Caco-2 (cell line): ENCODE measurements at places on chromosomes 3 and 15. TPM values are rescaled to one million over a fixed set of nuclear protein-coding genes. Genes with fewer than 3 reads are reported as not detected.

The GREM1 gene
- total RNA-seq = 0.54 and 0.93 TPM in 2 replicates

The RPP25 gene
- total RNA-seq = 30.1 and 35.3 TPM in 2 replicates

The NBEAL2 gene
- total RNA-seq = 62.4 and 76.9 TPM in 2 replicates

DNA sequence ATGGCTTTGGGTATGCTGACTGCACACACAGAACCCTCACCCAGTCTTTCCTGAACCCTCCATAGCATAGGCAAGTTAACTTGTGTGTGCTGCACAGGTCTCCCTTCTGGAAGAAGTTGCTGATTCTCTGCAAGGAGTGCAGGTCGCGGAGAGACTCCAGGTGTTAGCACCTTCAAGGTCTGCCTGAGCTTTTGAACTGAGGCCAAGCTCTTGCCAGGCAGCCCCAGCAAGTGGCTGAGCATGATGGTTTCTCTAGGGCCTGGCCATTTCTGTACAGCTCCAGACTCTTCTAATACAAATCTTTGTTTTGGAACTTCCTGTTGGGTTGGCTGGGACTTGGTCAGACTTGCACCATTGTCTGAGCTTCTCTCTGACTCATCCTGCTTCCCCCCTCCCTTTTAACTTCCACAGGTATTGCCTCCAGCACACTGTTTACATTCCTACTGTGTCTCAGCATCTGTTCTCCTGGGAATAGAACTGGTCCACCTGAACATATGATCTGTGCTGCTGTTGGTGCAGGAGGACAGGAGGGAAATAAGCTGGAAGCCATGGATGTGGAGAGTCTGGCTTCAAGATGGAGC is 53.3 kb downstream of the KY start:
- H3K4me1 ChIP-seq = no peaks in the 10 kb centered on the region
- no peaks in the 10 kb centered on the region for H3K27me3 ChIP-seq
- H3K36me3 ChIP-seq = no peaks in the 10 kb centered on the region
- no peak for DNase-seq
- no peak overlapping the region for H3K27ac ChIP-seq

The GPX1 gene
- 197 and 201 TPM in 2 replicates for total RNA-seq

The EAF1 gene
- 33.0 and 33.5 TPM in 2 replicates for total RNA-seq

GRCh38 chr15:49620658-49621368 is at the start of the genes DTWD1 and FAM227B:
DTWD1 (plus strand) TSS chr15:49621048; CDS start chr15:49625168, 4,120 bp downstream.
FAM227B (minus strand) TSS chr15:49620818; CDS start chr15:49615171, 5,647 bp downstream.
- peaks cover 4% of the 10 kb centered on the region for H3K4me1 ChIP-seq
- no peaks in the 10 kb centered on the region for H3K27me3 ChIP-seq
- peak within 1 kb of the TSS; percentile 96 for H3K27ac ChIP-seq
- no peaks in the 10 kb centered on the region; the same call in 1 of the 2 replicates for H3K36me3 ChIP-seq

GRCh38 chr3:157477441-157477840 is 25.8 kb downstream of the VEPH1 start:
- no peaks in the 10 kb centered on the region for H3K27me3 ChIP-seq
- H3K36me3 ChIP-seq = no peaks in the 10 kb centered on the region
- H3K4me1 ChIP-seq = no peaks in the 10 kb centered on the region

DNA sequence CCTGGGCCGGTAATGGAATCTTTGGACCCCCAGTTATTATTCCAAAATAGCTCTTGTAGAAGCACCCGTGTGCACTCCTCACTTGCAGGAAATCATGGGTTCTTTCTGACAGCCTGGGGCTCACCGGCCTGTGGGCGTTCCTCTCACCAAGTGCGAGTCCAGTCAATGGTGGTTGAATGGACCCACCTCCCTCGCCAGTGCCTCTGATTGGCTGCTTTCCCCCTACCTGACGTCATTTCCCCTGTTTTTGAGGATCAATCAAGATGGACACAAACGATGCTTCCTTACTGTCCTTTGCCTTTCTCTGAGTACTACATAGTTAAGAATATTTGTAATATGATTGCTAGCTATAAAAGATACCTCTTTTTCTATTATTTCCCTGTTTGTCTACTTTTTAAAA is 18.1 kb downstream of the MOBP start:
- DNase-seq = no peak
- H3K27ac ChIP-seq = no peak overlapping the region
- no peaks in the 10 kb centered on the region for H3K27me3 ChIP-seq
- H3K36me3 ChIP-seq = no peaks in the 10 kb centered on the region
- H3K4me1 ChIP-seq = no peaks in the 10 kb centered on the region

DNA sequence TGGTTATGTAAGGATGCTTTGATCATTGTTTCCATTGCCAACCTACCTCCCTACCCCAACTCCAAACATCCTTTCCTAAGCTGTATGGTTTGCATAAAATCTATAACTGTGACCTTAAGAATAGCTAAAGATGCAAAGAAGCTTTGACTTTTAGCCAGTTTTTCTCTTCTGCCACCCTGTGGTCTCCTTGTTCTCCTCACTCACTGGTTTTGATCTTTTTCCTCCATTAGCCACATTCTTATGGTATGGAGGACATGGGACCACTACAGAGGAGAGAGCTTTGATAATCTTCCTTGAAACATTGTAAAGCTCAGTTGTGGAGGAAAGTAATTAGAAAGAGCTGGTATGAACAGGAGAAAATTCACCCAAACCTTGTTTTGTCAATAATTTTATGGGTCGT is 115.9 kb downstream of the NEK11 start:
- no peaks in the 10 kb centered on the region for H3K4me1 ChIP-seq
- H3K36me3 ChIP-seq = no peaks in the 10 kb centered on the region
- H3K27me3 ChIP-seq = no peaks in the 10 kb centered on the region
- H3K27ac ChIP-seq = no peak overlapping the region
- no peak for DNase-seq

DNA sequence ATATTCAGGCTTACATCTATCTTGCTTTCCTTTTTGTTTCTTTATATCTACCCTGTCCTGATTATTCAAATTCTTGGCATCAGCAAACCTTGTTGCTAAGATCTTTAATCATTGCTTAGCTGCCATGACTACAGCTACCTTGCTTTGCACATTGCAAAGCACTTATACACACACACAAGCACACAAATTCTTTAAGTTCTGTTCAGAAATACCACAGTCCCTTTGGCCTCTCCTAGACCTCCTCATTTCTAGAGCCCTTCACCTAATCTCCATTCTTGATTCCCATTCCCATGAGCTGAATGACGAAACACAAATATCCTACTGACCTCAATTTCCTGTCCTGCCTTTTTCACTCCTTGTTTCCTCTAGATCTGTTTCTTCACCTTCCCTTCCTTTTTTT is 409.6 kb downstream of the UNC13C start:
- no peak for DNase-seq
- H3K4me1 ChIP-seq = peaks cover 17% of the 10 kb centered on the region
- H3K27ac ChIP-seq = no peak overlapping the region
- no peaks in the 10 kb centered on the region for H3K27me3 ChIP-seq
- no peaks in the 10 kb centered on the region for H3K36me3 ChIP-seq
- H3K4me3 ChIP-seq = no peak overlapping the region

DNA sequence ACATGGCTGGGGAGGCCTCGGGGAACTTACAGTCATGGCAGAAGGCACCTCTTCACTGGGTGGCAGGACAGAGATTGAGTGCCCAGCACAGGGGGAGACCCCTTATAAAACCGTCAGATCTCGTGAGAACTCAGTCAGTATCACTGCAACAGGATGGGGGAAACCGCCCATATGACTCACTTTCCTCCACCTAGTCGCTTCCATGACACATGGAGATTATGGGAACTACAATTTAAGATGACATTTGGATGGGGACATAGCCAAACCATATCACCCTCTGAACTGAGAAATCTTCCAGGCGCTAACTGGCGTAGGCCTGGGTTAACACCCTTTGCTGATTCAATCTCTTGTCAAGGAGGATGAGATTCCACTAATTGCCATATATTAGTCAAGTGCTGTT is 392.3 kb downstream of the FEZF2 start:
- H3K27me3 ChIP-seq = no peaks in the 10 kb centered on the region
- no peak overlapping the region for H3K27ac ChIP-seq
- H3K4me1 ChIP-seq = no peaks in the 10 kb centered on the region
- no peaks in the 10 kb centered on the region for H3K36me3 ChIP-seq
- no peak overlapping the region for H3K4me3 ChIP-seq

The HIGD2B gene
- not detected in 2 replicates for total RNA-seq

- no peaks in the 10 kb centered on the region for H3K36me3 ChIP-seq
- H3K27ac ChIP-seq = no peak overlapping the region
- no peak for DNase-seq
- no peaks in the 10 kb centered on the region for H3K27me3 ChIP-seq
Observed at GRCh38 chr15:68405378-68406250, 26.3 kb downstream of the ITGA11 start.

The NOX5 gene
- total RNA-seq = 0.05 TPM in 1 of 2 replicates, not detected in the other

DNA sequence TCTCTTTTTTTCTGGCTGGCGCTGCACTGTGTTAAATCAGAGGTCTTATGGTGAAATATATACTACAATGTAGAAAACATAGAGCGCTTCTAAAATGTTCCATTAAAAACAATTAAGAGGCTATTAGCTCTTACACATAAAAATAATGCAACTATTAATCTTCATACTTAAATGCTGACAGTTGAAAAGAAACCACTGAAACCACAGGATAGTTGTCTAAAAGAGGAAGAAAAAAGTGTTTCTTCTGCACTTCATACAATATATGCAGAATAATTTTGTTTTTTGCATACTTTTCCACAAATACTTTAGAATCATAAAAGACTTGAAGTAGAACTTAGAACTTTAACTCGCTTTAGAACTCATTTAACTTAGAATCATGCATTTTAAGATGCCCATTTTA is 170.5 kb downstream of the PYDC2 start:
- H3K36me3 ChIP-seq = no peaks in the 10 kb centered on the region
- H3K27ac ChIP-seq = no peak overlapping the region
- no peak overlapping the region for H3K4me3 ChIP-seq

DNA sequence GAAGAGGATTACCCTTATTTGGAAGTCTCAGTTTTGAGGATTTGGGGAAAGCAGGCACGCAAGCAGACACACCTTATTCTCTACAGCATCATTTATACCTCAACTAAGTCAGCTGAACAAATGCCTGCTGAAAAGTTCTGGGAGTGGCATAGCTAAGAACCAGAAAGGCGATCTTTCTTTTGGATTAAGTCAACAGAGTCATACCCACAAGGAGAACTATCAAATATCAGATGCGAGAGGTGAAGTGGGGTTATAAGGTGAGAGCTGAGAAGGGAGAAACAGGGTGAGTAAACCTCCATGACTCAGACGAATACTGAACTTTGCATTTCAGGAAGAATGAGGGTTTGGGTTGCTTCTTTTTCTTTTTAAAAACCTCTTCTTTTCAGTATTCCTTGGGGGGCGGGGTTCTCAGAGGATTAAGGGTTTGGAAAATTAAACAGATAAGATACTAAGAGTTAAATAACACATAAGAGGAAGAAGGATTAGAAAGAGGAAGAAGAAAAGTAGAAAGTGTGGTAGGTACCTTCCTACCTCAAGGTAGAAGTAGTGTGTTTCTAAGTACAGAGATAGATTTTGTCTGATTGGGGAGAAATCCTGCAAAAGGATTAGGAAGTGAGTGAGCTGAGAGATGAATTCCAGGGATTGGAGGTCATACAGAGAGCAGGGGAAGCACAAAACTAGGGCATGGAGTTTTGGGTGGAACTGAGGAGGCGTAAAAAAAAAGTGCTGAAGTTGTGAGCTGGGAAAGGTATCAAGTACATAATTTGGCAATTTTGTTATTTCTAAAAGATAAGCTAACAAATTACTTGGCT is 41.3 kb upstream of the ICE2 start:
- H3K4me3 ChIP-seq = no peak overlapping the region
- H3K27me3 ChIP-seq = no peaks in the 10 kb centered on the region
- no peak overlapping the region for H3K27ac ChIP-seq
- no peak for DNase-seq

- H3K36me3 ChIP-seq = no peaks in the 10 kb centered on the region
- no peak for DNase-seq
- no peaks in the 10 kb centered on the region for H3K4me1 ChIP-seq
- H3K27me3 ChIP-seq = no peaks in the 10 kb centered on the region
- no peak overlapping the region for H3K27ac ChIP-seq
Observed at GRCh38 chr15:77557144-77557543, 75.6 kb downstream of the LINGO1 start.
